Activated T-helper 1 cell treated with Interleukin-2 at 50 U/mL for 16 hours (primary cell): ENCODE measurements at places on chromosomes 12 and 14.

GRCh38 chr14:23443881-23444280 lies 8.4 kb upstream of the MYH7 start:
- DNase-seq = no peak

DNA sequence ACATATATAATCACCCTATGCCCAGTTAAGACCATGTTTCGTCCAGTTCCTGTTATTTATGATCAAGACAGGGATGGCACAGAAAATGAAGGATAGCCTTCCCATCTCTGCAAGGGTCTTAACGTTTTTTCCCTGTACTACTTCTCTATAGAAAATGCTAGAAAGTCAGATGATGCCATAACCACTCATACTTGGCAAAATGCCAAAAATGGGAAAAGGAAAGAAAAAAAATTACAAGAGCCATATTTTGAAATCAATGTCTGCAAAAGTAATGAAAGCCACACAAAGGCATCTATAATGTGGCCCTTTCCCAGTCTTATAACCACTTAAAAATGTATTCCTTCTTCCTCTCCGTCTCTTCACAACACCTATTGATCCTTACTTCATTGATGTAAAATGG lies 1.8 kb upstream of the MYL6B start:
- DNase-seq = no peak

GRCh38 chr14:101472518-101472849 lies 88.8 kb upstream of the DIO3 start:
- DNase-seq = no peak

DNA sequence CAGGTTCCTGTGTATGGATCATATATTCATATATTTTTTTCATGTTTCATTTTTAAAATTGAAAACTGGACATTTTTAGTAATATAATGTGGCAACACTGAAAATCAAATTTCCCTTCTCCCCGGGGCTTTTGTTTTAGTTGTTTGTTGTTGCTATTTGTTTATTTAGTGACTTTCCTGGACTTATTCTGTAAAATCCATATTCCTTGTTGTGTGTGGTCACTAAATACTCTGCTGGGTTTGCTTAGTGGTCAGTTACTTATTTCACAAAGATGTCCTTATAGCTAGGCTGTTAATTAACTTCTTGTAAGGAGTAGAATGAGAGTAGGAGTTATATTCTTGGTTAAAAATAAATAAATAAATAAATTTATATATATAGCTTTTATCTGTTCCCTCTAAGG lies 121.6 kb upstream of the MED13L start:
- DNase-seq = no peak

DNA sequence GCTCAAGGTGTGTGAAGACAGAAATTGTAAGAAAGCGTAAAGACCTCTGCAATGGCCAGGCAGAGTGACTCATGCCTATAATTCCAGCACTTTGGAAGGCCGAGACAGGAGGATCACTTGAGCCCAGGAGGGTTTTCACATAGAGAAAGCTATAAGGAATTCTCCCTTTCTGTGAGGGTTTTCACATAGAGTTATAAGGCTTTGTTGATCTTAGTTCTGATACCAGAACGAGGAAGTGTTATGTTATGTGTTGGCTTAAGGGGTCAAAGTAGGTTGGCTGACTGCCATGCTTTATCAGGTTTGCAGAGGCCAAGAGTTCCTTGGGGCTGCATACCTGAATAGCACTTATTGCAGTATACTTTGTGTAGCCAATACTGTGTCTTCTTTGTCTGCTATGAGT lies 139.1 kb downstream of the ERC1 start:
- no peak for DNase-seq

DNA sequence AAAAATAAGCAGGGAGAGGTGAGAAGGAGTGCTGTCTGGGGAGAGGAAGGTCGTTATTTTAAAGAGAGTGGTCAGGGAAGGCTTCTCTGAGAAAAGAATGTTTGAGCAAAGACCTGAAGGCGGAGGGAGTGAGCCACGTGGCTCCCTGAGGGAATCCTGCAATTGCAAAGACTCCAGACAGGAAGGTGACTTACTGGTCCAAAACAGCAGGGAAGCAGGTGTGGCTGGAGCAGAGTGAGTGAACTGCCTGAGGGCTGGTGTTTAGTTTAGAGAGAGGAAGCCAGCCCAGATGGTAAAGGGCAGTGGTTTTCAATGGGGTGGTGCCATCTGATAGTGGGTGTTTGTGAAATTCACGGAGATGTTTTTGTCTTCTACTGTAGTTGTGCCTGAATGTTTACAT lies 58.8 kb upstream of the LTA4H start:
- DNase-seq = no peak

- DNase-seq = no peak
Observed at GRCh38 chr12:70828351-70828750, 92.2 kb downstream of the PTPRR start.

- no peak for DNase-seq
Observed at GRCh38 chr14:88045705-88046104, 40.8 kb downstream of the GPR65 start.

DNA sequence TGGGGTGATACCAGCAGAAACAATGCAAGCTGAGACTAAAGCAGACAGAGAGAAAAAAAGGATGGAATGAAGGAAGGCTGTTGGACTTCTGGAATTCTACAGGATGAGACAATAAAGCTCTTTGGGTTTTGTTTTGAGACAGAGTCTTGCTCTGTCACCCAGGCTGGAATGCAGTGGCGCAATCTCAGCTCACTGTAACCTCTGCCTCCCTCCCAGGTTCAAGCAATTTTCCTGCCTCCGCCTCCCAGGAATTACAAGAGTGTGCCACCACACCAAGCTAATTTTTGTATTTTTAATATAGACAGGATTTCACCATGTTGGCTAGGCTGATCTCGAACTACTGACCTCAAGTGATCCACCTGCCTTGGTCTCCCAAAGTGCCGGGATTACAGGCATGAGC lies 115.4 kb downstream of the EXOC5 start:
- no peak for DNase-seq

GRCh38 chr12:54136844-54137580 lies 51.8 kb downstream of the SMUG1 start:
- DNase-seq = no peak

GRCh38 chr14:22848351-22849164 lies 12.2 kb downstream of the MMP14 start:
- no peak for DNase-seq

- no peak for DNase-seq
Observed at GRCh38 chr12:66156654-66157053, 13.1 kb downstream of the TMBIM4 start.

- DNase-seq = no peak
Observed at GRCh38 chr12:22899184-22899583, 274.2 kb downstream of the ETNK1 start.

DNA sequence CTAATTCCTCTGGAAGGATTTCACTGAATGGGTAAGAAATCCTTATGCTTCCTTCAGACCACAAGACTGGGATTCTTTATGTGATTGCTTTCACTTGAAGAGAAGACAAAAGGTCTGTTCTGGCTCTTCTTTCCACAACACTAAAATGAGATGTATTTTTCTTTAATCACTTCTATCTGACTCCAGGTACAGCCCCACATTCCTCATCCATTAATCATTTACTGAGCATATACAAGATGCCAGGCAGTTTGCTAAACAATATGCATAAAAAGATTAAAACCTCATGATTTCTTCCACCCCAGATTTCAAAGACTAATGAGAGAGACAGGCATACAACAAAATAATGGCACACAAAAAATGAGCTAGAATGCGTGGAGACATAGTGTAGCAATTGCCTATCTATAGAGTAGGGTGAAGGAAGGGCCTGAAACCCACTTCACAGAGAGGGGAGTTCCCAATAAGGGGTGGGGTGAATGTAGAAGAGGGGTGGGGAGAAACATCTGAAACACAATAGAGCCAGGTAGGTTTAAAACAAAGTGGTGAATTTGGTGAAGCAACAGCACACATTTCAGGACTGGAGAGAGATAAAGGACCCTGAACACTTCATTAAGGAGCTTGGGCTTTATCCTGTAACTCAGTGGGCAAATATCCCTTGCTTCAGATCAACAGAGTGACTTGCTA lies 65.1 kb upstream of the PRB2 start:
- DNase-seq = no peak

- no peak for DNase-seq
Observed at GRCh38 chr14:72924337-72924736, 1.9 kb upstream of the DCAF4 start.

DNA sequence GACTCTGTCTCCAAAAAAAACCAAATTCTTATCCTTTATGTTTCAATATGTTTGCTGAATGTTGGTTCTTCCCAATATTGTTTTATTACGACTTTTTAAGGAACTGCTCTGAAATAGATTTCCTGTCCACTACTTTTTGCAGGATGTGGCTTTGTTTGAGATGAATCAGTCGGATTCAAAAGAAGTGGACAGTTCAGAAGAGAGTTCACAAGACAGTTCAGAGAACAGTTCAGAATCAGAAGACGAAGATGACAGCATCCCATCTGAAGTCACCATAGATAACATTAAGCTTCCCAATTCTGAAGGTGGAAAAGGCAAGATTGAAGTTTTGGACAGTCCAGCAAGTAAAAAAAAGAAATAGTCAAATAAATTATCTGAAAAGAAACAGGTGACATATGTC lies 8.2 kb downstream of the NOPCHAP1 start:
- DNase-seq = no peak

DNA sequence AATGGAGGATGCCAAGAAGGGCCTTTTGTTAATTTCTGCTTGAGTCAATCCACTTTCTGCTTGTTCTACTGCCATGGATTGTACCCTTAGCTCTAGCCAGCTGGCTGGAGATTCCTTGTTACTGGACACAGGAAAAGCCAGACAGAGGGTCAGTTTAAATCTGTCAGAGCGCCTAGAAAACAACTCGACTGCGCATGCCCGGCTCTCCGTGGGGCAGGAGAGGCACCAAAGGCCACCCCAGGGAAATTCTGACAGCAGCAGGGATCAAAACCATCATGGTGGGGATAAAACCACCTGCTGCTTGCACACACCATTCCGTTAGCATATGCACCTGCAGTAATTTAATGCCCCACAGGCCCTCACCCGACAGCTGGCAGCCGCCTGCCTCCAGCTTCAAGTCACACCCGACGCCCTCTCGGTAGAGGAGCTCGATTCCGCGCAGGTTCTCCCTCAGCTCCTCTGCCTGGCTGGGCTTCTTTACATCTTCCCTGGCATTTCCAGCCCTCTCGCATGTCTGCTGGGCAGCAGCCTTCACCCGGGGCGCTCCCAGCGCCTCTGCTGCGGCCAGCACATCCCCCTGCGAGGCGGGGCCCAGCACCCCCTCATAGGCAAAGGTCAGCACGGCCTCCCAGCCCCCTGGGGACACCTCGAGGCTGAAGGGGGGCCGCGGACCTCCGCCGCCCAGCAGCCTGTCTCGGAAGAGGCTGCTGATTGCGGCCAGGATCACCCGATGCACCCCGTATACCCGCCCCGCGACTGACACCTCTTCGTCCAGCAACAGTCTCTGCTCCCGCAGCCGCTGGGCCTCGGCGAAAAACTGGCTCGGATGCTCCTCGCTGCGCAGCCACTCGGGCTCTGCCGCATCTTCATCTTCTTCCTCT lies 1.0 kb downstream of the KLHL33 start:
- no peak for DNase-seq

DNA sequence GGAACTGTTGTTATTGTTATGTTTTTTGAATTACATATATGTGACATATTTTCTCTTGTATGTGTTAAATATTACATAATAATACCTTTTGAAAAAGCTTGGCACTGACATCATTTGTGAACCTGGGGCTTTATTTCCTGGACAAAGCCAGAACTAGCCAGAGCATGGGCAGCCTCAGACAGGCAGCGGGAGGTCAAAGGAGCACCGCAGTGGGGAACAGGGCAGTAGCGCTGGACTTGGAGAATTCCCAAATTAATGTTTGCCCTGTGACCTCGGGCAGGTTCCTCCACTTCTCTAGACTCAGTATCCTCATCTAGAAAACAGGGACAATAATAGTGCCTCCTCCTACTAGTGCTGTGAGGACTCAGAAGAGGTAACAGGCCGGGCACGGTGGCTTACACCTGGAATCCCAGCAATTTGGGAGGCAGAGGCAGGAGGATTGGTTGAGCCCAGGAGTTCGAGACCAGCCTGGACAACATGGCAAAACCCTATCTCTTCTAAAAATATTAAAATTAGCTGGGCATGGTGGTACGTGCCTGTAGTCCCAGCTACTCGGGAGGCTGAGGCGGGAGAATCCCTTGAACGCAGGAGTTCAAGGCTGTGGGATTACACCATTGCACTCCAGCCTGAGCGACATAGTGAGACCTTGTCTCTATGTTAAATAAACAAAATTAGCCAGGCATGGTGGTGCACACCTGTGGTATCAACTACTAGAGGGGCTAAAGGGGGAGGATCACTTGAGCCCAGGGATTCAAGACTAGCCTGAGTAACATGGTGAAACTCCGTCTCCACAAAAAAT lies 27.3 kb upstream of the ITPK1 start:
- DNase-seq = no peak

DNA sequence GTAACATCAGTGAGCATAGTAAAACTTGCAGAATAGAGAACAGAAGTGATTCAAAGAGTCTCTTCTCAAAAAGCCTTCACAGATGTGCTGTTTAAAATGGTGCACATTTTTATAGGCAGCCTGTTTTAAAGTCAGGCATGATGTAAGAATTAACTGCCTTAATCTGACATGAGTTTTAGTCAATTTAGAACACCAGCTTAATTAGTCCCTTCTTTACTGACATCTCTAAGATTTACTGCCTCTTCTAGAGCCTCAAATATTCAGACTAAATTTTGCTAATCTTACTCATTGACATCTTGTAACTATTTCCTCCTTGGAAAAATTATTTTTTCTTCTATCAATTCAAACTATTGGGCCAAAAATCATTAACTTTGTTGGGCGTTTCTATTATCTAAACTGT lies 782.5 kb downstream of the C12orf50 start:
- no peak for DNase-seq

DNA sequence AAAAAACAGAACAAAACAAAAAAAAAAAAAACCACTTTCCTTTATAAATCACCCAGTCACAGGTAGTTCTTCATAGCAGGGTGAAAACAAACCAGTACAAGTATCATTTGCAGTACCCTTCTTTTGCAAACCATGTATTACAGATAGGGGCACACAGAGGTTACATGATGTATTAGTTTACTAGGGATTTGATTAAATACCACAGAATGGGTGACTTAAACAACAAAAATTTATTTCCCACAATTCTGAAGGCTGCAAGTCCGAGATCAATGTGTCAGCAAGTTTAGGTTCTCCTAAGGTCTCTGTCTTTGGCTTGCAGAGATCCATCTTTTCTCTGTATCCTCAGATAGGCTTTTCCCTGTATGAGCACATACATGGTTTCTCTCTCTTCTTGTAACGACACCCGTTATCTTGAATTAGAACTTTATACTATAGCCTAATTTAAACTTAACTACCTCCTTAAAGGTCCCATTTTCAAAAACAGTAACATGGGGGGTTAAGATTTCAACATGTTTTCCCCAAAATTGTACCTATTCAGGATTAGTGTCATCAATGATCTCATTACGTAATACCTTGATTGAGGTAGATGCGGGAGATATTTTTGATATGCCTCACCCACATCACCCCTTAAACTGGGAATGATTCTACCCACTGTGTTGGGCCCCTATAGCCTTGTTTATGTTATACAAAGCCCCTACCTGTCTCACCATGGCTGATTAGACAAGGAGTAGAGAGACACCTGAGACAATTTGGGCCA lies 3.5 kb upstream of the CEP128 start:
- DNase-seq = no peak
